ENCODE measurements at places on chromosomes 2 and 18.

GRCh38 chr18:10546557-10547300 lies 20.9 kb downstream of the NAPG start:
- DNase-seq = no peak

DNA sequence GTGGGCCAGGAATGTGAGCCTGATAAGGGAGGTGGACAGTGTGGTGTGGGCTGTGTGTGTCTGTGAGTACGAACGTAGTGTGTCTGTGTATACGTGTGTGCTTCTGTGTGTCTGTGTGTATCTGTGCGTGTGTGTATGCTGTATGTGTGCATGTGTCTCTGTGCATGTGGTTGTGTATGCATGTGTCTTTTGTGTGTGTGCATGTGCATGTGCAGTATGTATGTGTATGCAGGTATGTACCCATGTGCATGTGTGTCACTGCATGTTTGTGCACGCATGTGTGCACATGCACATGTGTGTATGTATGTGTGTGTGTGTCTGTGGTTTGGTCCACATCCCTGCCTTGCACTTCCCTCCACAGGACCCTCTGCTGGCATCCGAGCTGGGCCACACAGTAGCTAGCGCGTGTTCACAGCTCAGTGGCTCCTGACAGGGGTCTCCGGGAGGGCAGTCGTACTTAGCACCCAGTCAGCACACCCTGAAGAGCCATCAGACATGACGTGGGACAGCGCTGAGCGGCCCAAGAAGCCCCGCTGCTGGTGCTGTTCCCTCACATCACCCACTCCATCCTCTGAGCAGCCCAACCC lies 114.3 kb downstream of the CELF4 start:
- no peak for DNase-seq

DNA sequence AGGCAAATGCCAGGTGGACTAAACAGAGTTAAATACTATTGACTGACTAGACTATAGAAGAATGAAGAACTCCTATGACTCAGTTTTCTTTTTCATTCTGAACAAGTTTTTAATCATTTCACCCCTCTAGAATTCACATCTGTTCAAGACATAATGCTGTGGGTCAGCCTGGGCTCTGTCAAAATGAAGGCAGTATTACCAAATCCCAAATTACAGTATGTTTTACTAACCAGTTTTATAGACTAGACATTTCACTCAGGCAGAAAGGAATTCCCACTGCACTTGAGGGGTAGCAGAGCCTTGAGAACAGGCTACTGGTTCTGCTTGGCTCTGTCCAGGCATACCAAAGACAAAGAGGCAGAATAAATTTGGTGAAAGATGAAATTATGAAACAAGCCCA lies 511.7 kb downstream of the EPHA4 start:
- DNase-seq = no peak

GRCh38 chr2:18209934-18210639 lies 331.6 kb downstream of the KCNS3 start:
- DNase-seq = peak; percentile 7

DNA sequence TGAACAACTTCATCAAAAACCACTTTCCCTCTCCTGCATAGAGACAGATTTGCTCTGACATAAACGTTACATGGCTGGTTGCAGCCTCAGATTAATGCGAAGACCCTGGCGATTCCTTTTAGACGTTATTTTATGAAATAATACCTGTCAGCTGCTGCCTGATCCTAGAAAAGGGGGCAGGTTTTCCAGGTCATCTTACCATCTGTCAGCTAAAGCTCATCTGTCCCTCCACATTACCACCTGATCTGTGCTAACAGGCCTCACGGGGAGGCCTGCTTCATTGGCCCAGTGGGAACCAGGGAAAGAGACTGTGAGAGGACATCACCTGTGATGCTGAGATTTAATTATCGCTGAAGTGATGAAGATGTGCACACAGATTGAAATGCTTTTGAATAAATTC lies 261.0 kb downstream of the ARHGAP15 start:
- DNase-seq = no peak

- DNase-seq = no peak
These were observed 35.5 kb downstream of the SCN2A start for GRCh38 chr2:165274698-165275097.

- DNase-seq = no peak
These were observed 56.1 kb upstream of the C2orf15 start for GRCh38 chr2:99085421-99085820.

All from smooth muscle cell of the brain vasculature (primary cell).